ENCODE measurements at places on chromosomes 16 and 17.

DNA sequence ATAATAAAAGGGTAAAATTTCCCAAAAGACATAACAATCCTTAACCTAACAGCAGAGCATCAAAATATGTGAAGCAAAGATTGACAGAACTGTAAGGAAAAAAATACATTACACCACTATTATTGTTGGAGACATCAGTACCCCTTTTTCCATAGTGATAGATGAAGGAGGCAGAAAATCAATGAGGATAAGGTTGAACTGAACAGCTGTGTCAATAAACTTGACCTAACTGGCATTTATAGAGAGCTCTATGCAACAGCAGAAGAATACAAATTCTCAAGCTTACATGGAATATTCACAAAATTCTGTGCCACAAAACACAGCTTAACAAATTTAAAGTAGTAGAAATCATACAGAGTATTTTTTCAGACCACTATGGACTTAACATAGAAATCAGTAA is 195.0 kb upstream of the ELAC2 start:
- no peak for DNase-seq

GRCh38 chr16:20042848-20043247 is 30.8 kb downstream of the GPR139 start:
- DNase-seq, result no peak

- DNase-seq, result no peak
These were observed 67.8 kb upstream of the TBX2 start for GRCh38 chr17:61331886-61332285.

- no peak for DNase-seq
These were observed 52.9 kb downstream of the ESRP2 start for GRCh38 chr16:68183046-68183445.

DNA sequence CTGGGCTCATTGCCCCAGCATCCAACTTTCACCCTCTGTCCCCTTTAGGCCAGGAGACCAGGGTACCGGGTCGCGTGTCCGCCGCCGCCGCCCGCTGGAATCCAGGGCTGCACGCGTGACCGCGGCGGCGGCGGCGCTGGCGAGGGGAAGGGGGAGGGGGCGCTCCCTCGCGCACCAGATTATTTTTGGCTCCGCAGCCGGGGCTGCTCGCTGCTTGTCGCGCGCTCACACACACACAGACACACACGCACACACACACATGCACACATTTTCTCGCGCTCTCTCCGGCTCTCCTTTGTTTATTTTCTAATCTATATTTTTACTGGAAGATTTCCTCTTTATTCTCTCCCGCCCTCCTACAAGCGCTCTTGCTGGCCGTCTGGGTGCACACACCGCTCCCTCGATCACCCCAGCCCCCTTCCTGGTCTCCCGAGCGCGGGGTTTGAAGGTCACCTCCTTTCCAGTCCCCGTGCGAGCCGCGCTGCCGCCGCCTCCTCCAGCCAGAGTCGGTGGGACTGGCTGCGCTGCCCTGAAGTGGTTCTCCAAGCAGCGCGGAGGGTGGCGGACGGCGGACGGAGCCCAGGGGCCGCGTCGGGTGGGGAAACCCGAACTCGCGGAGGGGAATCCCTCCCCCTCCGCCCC is 921.4 kb upstream of the EEF2KMT start:
- no peak for DNase-seq

DNA sequence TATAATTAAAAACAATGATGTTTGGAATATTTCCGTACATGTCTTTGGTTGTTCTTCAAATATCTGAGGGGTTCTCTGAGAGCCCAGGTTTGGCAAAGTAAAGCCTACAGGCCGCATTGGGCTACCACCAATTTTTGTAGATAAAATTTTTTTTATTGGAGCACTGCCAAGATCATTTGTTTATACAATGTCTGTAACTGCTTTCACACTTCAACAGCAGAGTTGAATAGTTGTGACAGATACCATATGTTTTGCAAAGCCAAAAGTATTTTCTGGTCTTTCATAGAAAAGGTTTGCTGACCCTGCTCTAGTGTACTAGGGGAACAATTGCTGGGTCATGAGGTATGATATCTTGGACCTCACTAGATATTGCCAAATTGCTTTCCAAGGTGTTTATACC is 10.5 kb downstream of the PPM1D start:
- no peak for DNase-seq

Measured in NCI-H446 (cell line).